ENCODE measurements at places on chromosomes 1 and 21.

DNA sequence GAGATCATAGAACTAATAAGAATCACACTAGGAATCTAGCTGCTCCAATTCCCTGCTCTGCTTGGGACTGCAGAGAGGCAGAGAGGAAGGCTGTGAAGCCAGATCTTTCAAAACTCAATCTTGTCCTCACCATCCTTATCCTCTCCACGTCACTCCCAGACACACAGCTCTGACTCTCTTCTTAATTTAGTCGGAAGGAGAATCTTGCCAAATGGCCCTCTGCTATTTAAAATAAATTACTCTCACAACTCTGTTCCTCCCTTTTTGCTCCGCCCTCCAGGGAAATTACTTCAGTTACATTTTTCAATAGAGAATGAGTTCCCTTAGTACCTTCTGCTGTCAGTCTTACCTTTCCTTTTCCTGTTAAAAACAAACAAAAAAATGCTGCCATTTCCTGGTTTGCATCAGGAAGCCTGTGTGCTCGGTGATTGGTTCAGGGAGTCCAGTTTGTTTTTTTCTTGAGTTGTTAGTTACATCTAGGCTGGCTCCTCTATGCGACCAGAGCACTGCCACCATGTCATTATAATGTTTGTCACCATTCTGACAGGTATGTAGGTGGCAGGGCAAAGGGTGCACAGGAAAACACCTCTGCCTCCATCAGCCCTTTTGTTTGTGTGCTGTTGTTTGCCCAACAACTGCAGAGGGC lies 80.1 kb downstream of the FCRL5 start:
- DNase-seq, result no peak

DNA sequence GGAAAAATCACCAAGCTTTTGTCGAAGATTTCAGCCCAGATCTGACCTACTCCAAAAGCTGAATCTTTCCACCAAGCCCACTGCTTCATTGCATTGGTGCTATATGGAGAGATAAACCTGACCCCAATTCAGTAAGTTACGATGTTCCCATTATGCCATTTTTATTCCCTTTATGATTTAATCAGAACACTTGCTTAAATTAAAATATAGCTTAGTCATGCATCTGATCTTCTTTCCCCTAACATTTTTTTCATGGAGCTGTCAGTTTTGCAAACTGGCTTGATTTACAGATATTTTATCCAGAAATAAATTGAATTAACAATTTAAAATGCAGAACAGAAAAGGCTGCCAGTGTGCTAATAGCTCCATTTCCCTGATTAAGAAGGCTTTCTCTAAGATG lies 503.5 kb upstream of the C1orf87 start:
- DNase-seq, result no peak

GRCh38 chr21:42929969-42930368 lies 4.5 kb upstream of the ERVH48-1 start:
- no peak for DNase-seq

GRCh38 chr1:11023201-11023600 lies 10.7 kb downstream of the TARDBP start:
- DNase-seq, result no peak

DNA sequence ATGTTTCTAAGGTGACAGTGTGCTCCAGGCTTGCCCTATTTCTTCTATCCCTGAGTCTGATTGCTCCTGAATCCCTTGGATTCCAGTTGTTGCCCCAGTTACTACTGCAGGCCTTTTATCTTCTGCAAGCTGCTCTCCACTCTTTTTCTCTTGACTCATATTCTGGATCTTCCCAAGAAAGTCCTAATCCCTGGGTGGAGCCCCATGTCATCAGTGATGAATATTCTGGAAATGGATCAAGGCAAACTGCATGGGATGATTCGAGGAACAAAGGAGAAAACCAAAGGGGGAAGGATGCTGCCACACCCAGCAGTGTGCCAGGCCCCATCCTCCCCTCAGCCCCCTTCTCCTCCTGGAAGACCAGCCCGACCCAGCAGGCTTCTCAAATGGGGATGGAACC lies 63.3 kb upstream of the ATP2B4 start:
- no peak for DNase-seq

GRCh38 chr1:228478326-228478725 lies 8.9 kb upstream of the RNF187 start:
- no peak for DNase-seq

DNA sequence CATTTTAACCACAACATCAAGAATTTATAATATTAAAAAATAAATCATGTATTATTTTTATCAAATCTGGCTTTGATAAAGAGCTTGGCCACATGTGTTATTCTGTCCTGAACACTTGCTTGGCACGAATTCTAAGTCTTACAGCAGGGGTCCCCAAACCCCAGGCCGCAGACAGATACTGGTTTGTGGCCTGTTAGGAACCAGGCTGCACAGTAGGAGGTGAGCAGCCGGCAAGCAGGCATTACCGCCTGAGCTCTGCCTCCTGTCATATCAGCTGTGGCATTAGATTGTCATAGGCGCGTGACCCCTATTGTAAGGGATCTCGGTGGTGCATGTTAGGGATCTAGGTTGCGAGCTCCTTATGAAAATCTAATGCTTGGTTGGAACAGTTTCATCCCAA lies 127.6 kb upstream of the IVNS1ABP start:
- no peak for DNase-seq

DNA sequence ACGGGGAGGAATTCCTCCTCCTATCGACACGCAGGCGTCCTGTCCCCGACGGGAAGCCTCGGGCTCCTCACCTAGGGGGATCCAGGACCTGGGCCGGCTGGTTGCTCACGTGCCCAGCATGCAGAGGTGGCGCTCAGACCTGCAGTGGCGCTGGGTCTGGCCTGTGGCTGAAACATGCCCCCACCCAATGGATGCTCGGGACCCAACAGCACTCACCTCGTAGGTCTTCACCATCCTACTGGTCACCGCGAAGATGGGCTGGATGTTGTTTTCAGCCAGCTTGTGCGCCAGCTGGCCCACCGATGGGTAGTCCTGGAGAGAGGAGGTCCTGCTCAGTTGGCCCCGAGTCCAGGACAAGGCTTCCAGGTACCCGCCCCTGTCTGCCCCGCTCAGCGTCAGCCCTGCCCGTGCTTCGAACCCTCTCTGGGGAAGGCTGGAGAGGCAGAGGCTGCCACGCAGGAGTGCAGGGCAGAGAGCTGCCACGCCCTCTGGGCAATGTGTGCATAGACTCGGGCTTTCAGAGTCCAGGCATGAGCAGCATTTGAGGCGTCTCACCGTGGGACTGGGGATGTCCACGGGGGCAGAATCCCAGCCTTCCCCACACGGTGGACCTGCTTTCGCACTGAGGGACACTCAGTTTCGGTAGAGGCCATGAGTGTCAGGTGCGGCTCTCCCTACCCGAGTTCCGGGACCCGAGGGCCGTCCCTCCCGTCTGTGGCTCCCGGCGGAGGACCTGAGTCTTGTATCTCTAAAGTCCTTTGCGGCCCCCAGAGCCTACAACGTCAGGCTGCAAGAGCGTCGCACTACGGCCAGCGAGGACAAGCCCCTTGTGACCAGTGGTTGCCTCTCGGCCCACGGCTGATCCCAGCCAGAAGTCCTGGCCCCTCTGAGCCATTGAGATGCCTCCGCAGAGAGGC lies 21.6 kb downstream of the ITGB2 start:
- DNase-seq, result no peak

GRCh38 chr1:51744506-51745303 lies 127.8 kb downstream of the OSBPL9 start:
- DNase-seq, result no peak

- DNase-seq, result no peak
These were observed 2.3 kb downstream of the RCC2 start for GRCh38 chr1:17437260-17437579.

- DNase-seq, result no peak
These were observed 119.2 kb downstream of the CDC7 start for GRCh38 chr1:91619881-91620280.

- DNase-seq, result no peak
These were observed 11.9 kb downstream of the WNT9A start for GRCh38 chr1:227935826-227936225.

- no peak for DNase-seq
These were observed 277.0 kb downstream of the MRPL39 start for GRCh38 chr21:25330266-25330665.

DNA sequence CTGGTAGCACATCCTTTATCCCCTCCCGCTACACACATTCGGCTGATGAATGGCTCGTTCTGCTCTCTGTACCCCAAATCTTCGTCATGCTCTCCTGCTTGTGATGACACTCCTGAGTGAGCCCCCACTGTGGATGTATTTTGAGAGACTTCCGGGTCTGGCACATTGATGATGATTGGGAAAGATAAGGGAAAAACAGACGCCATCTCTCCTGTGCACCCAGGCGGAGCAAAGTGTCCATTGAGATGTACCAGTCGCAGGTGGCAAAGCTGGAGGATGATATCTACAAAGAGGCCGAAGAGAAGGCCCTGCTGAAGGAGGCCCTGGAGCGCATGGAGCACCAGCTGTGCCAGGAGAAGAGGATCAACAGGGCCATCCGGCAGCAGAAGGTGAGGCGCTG lies 27.9 kb upstream of the EFHD2 start:
- DNase-seq, result no peak

DNA sequence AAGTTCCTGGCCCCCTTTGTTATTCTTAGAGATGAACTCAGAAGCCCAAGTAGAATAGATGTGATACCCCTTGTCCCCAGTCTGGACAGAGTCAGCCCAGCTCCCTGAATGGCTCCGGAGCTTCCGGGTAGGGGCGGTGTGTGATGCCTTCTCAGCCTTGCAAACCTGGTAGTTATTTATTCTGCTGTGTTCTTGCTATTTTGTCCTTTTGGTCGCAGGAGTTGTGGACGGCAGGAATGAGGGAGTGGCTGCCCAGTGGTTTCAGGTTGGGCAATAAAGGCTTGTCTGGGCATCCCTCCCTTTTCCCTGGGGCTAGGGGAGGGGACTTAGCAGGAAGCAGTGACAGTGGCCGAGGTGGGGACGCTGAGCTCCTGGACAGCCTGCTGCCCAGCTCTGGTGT lies 2.8 kb downstream of the PTPRU start:
- no peak for DNase-seq

GRCh38 chr1:30028283-30028682 lies 695.1 kb downstream of the MATN1 start:
- no peak for DNase-seq

DNA sequence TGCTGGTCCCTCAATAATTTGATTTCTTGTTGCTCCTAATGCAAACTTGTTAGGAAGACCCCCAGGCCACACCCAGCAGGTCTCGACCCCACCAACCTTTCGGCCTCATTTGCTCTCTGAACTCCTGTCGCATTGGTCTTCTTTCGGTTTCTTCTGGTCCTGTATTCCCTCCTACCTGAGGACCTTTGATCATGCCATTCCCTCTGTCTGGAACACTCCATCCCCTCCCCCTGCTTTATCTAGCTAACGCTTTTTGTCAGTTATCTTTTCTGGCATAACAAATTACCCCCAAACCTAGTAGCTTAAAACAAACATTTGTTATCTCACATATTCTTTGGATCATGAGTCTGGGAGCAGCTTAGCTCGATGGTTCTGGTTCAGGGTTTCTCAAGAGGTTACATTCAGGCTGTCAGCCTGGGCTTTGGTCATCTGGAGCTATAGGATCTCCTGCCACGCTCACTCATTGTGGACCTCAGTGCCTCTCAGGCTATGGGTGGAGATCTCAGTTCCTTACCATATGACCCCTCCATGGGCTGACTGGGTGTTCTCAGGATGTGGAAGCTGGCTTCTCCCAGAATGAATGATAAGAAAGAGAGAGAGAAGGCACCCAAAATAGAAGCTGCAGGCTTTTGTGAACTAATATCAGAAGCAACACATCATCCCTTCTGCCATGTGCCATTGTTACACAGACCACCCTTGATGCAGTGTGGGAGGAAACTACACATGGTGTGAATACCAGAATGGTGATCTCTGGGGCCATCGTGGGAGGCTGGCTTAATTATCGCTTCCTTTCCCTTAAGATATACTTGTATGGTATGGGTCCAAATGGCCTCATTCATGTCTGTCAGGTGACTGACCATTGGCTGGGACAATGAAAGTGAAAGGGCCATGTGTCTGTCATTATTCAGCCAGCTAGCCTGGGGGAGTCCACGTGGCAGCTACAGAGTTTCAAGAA lies 29.1 kb upstream of the BCAR3 start:
- no peak for DNase-seq

DNA sequence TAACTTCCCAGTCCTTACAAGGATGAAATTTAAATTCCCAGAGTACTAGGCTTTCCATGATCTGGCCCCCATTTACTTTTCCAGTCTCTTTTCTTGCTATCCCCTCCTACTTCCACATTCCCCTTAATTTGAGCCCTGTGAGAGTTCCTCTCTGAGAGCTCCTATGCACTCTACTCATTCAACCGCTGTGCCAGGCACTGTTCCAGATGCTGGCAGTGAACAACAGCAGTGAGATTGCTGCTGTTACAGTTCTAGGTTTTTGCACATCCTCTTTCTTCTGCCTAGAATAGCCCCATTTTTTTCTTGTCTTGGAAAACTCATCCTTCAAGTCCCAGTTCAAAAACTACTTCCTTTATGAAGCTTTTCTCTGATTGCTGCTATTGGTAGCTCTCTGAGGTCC lies 18.8 kb downstream of the ATF6 start:
- no peak for DNase-seq

GRCh38 chr1:212670301-212670700 lies 29.3 kb downstream of the BATF3 start:
- DNase-seq, result no peak

- no peak for DNase-seq
These were observed 65.7 kb downstream of the SDC3 start for GRCh38 chr1:30842697-30843354.

DNA sequence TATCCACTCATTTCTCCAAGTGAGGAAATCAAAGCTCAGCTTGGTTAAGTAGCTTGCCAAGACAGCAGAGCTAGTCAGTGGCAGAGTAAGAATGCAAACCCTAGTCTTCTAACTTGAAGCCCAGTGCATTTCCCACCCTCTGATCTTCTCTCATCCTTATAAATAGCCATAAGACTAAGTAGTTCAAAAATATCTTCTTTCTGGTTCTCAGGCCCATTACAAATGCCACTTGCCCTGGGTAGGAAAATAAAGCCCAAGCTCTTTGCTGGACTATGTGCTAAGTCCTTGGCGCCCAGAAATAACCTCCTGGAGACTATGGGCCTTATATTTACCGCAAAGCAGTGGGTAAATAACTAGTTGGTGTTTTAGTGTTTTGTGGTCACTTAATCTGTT lies 505.8 kb downstream of the PLPP3 start:
- DNase-seq, result no peak

- DNase-seq, result no peak
These were observed 128.7 kb upstream of the DPYD start for GRCh38 chr1:98049370-98050135.

GRCh38 chr1:56320464-56321149 lies 258.8 kb downstream of the PLPP3 start:
- DNase-seq, result no peak

DNA sequence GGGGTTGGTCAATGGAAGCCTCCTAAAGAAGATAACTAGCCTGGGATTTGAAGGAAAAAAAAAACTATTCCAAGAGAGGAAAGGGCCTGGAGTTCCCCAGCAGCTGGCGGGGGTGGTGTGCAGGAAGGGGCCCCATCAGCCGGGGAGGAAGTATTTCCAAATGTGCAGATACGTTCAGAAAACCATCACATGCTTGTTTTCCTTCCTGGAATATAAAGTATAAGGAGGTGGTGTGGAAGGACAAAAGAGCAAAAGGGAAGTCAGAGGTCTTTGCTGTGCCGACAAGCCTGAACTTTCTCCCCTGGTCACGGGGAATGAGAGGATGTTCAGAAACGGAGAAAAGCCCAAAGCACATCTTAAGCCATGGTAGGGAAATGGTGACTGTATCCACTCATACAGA lies 72.0 kb upstream of the BACE2 start:
- no peak for DNase-seq

- DNase-seq, result no peak
These were observed at the start of gene MYBPHL for GRCh38 chr1:109306832-109307273. Gene MYBPHL, minus strand, starts transcription at chr1:109307011. Its CDS starts 20 bp downstream, at chr1:109306991.
